ENCODE measurements at places on chromosomes 2 and 18.
A peak's percentile ranks its signal among the peaks of the same experiment; 100 is the strongest.

GRCh38 chr2:169069341-169069740, at the start of gene DHRS9:
TSS of gene DHRS9 (plus strand) at chr2:169069563. CDS start at chr2:169081582, 12,019 bp downstream.
- DNase-seq = peak; percentile 65

- DNase-seq = no peak
These were observed 123.4 kb upstream of the CDH20 start for GRCh38 chr18:61209801-61210200.

DNA sequence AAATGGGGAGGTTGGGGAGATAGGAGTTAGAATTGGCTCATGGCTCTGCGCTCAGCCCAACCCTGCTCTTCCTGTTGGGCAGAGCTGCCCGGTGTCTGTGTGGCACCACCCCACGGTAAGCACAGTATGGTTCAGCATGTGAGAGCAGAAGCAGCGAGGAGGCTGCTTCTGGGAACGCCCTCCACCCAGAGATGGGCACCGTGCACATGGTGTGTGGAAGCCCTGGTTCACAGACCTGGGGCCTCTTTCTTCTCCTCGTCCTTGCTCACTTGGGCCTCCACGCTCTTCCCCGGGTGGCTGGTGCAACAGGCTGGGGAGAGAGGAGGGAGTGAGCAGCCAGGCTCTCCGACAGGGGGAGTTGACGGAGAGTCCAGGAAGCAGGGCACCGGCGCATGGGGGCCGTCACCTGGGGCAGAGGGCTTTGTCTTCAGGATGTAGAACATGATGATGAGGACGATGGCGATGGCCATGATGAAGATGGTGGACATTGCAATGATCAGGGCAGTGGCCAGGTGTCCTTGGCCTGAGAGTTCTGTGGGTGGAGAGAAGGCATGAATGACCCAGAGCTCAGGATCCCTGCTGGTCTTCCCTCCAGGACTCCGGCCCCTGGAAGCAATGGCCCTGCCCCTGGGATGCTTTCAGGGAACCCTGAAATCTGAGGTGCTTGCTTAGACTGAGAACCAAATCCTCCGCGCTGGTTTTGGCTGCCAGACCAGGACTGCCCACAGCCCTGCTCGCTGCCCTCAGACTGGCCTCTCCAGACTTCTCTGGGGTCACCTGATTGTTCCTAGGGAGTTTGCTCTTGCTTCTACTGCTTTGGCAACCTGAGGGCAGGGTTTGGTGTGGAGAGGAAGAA, 78.3 kb downstream of the EDAR start:
- no peak for DNase-seq

DNA sequence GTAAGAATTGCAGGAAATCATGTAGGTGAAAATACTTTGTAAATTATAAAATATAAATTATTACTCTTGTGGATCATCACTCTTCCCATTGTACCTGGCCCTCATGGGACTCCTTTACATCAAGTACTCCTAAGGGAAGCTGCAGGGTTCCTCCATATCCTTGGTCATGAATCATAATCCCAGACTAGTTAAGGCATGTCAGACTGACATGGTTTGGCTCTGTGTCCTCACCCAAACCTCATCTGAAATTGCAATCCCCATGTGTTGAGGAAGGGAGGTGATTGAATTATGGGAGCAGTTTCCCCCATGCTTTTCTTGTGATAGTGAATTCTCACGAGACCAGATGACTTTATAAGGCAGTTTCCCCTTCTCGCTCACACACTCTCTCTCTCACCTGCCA, 77.1 kb downstream of the CMPK2 start:
- DNase-seq = no peak

DNA sequence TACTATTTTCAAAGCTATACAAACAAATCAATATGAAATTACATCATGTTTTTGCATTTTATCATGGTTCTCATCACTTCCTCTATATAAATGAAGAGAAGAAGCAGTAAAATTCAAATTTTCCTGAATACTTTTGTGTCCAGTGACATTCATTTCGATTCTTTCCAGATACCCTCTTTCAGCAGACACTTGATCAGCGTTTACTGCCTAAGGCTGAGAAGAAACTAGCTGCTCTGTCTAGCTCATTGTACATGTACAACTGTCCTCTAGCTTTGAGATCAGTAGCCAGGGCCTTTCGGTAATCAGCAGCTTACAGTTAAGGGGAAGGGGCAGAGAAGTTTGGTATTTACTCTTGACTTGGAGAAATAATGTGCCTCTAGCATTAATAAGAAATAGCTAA, 4.8 kb downstream of the VRK2 start:
- no peak for DNase-seq

GRCh38 chr2:191417746-191418145, 172.5 kb downstream of the MYO1B start:
- no peak for DNase-seq

DNA sequence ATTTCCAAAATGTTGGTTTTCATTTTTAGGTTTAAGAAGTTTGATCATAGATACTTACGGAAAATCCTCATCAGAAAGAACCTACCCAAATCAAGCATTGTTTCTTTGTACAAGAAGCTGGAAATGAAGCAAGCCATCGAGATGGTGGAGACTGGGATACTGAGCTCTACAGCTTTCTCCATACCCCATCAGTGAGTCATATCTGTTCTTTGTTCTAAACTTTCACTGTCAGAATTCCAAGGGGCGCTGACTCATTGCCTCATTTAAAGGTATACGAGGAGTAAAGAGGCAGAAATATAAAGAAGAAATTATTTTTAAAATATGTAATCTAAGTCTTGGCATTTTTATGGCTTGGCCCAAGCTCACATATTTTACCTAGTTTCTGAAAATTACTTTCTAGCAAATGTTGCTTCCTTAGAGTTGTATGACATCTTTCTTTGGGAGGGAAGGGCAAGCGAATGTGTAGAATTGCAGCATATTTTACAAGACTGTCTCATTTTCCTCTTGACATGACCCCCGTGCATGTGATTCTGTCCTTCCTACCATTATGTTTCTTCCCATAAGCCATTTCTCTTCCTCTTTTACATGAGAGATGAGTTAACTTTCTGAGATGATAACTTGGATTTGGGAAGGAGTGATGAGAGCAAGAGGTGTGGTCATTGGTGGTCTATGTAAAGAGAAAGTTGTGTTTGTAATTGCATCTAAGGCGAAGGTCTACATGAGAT, 41.2 kb downstream of the SLC9A4 start:
- DNase-seq = no peak

DNA sequence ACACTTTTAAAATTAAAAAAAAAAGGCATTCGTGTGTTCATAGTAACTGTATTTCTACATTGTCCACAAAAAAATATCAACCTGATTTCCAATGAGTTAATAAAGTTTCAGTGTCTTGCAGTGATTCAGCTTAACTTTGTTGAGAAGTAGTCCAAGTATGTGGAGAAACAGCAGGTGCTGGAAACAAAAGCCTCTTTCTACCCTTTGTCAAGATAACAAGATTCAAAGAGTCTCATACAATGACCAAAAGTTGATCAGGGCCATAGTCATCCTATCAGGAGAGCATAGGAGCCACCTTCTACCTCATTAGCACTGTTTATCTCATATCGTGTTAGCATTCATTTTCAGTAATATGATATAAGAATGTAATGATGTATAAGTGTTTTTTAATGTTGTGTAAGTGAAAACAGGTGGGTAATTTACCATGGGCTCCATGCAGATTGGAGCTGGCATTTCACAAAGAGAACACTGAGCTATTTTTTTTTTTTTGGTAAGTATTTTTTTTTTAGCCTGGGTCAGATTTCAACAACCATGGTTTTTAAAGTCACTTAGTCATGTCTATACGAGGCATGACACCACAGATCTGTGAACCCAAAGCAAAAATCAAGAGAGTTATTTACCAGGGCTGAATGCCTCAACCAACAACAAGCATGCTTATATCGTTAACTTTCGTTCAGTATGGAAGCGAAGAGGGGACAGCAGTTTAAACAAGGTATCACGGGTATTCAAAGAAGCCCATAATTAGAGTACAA, 165.0 kb upstream of the ZNF521 start:
- DNase-seq = no peak

GRCh38 chr2:178401994-178402437, 49.0 kb downstream of the PRKRA start:
- no peak for DNase-seq

DNA sequence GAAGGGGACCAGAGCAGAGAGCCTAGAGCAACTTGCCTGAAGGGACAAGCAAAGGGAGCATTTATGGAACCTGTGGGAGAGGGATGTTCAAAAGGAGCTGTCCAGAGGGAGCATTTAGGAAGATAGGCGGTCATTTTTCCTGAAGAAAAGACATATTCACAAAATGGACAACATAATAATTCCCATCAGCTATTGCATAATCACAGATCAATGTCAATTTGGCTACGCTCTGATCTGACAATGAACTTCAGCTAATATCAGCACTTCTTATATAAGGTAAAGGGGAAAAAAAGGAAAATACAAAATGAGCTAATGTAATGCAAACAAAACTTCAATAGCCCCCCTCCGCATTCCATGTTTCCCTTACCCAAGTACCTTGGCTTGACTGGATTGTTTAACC, 291.1 kb upstream of the CDH7 start:
- DNase-seq = no peak

- DNase-seq = no peak
These were observed 53.3 kb downstream of the DTNB start for GRCh38 chr2:25620077-25620476.

GRCh38 chr2:105732955-105733607, 11.6 kb upstream of the NCK2 start:
- DNase-seq = no peak

GRCh38 chr2:235924675-235925063, 243.5 kb downstream of the GBX2 start:
- no peak for DNase-seq

DNA sequence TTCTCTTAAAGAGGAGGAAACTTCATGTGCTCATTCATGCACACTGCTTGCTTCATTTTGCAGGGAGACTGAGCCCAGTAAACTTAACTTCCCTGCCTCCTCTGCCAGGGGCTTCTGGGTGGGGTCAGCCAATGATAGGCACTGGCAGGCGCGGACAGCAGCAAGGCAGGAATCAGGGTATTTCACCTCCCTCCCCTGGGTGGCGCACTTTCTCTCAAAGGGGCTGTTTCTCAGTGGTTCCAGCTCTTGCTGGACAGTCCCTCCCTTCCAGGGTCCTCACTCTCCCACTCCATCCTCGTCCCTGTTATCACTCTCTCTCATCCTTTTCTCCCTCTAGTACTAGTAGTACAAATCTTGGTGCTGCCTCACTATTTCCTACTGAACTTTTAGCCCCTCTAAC, 320.5 kb upstream of the ZNF521 start:
- DNase-seq = no peak

GRCh38 chr2:60275958-60276357, 277.5 kb downstream of the BCL11A start:
- DNase-seq = no peak

DNA sequence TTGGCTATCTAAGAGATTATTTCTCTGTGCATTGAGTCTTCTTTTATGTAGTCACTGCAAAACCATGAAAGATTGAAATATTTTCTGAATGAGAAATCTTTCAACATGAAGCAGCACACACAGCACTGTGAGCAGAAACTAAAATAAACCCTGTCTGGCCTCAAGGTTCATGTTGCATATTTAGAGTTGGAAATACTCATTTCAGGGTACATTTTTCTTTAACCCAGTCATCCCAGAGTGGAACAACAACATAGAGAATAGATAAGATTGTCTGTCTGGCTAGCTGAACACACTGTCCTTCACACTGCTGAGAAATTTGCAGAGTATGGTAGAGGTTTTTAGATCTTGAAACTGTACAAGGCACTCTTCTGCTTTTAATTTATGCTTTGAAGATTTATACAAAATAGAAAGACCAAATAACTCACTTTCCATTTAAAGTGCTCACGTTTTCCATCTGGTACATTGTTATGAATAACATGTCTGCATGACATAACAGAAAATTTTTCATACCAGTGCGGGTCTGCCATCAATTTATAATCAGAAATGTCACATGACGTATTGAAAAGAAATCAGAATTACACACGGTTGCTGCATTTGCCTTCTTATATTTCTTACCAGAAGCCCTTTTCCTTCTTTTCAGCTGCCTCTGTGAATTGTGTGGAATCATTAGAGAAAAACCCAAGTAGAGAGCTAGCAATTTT, 25.0 kb upstream of the FN1 start:
- no peak for DNase-seq

GRCh38 chr2:159246325-159246988, 40.0 kb downstream of the WDSUB1 start:
- DNase-seq = no peak

- DNase-seq = no peak
These were observed 23.1 kb upstream of the IAH1 start for GRCh38 chr2:9451231-9451630.

- DNase-seq = no peak
These were observed 116.4 kb downstream of the INO80D start for GRCh38 chr2:205969584-205969983.

DNA sequence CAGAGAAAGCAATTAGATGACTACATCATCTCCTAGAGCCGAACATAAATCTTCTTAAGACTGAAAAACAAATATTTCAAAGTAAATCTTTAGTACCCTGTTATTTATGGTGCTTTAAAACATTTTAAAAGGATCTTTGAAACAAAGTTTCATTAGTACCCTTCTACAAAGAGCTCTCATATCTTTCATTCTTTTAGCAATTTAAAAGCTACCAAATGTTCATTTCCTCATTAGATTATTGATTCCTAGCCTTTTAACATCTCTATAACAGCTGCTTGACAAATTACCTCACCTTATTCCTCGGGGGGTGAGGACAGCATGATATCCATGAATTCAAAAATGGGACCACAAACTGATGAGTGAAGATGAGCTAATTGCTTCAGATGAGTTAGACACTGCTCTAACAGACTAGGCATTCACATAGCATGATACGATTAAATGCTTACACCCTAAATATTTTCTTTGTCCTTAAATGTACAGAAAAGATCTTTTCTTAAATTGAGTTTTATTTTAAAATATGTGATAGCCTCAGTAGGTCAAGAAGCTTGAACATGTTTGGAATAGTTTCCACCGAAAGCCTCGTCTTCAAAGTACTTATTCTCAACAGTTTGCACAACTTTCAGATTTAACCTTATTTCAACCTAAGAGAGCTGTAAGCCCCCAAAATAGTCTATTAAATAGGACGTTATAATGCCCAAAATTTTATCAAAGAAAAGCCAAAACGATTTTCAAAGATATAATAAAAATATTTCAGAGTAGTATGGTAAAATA, 2.1 kb downstream of the ATAD2B start:
- no peak for DNase-seq

DNA sequence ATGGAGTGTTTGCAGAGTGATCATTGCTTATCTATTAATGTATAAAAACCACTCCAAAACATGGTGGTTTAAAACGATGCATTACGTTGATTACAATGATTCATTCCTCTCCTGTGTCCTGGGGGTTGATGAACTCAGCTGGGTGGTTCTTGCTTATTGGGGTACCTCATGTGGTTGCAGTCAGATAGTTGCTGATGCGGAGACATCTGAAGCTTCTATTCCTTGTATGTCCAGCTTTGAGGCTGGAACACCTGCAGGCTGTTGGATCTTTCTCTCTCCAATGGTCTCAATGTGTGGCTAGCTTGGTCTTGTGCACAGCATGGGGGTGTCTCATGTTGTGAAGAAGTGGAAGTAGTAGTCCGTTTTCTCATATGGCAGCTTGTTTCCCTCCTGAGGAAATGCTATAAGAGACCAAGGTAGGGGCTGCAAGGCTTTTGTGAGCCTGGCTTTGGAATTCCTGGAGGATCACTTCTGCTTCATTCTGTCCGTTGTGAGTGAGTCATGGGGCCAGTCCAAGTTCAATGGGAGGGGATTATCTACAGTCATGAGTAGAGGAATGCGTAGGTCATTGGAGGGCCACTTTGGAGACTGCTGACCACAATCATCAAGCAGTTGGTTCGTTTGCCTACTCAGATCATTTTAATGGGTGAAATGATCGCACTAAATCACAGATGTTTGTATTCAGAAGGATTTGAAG, 601.0 kb downstream of the SLC4A3 start:
- DNase-seq = no peak

GRCh38 chr2:228869636-228870264, 401.3 kb downstream of the PID1 start:
- no peak for DNase-seq

All from activated CD4-positive, alpha-beta T cell treated with anti-CD3 and anti-CD28 coated beads for 48 hours (primary cell).